ENCODE measurements at places on chromosomes 5 and 9. TPM values are rescaled to one million over a fixed set of nuclear protein-coding genes. Genes with fewer than 3 reads are reported as not detected.

Gene GGTA1
- not detected for total RNA-seq

Gene MEF2C
- total RNA-seq: 3.3 TPM

- no peak for DNase-seq
Observed at GRCh38 chr9:88494983-88495721, 39.8 kb upstream of the NXNL2 start.

Gene LECT2
- not detected for total RNA-seq

DNA sequence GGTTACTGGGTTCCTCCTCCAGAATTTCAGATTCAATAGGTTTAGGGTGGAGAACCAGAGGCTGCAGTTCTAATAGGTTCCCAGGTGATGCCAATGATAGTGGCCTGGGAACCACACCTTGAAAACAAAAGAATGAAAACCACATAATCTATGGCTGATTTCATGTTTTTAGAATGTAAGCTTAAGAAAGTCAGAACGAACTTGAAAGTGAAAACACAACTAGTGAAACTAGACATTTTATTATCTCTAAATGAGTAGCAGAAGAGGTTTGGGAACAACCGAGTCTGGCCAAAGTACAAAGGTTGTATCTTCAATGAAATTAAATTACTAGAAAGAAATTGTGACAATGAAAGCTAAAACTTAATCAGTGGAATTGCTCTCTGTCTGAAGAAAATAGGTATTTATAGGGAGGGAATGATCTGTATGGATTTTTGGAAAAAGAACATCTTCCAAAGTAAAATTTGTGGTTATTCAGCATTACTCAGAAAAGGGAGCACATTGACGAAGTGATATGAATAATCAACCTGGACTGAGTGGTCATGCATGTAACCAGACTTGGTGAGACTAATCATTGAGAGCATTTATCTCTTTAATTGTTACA lies 24.9 kb upstream of the CEP120 start:
- no peak for DNase-seq

- DNase-seq: no peak
Observed at GRCh38 chr9:86667307-86667706, 280.0 kb downstream of the GAS1 start.

DNA sequence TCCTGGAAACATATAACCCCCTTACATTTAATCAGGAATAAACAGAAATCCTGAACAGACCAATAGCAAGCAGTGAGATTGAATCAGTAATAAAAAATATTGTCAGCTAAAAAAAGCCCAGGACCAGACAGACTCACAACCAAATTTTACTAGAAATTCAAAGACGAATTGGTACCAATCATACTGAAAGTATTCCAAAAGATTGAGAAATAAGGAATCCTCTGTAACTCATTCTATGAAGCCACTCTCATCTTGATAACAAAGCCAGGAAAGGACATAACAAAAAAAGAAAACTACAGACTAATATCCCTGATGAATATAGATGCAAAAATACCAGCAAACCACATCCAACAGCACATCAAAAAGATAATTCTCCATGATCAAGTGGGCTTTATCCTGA lies 714.0 kb downstream of the SEMA5A start:
- DNase-seq: no peak

GRCh38 chr5:76818844-76819831 lies at the start of gene F2RL1:
TSS of gene F2RL1 (plus strand) at chr5:76819030. CDS start at chr5:76819183, 153 bp downstream.
- DNase-seq: no peak

- DNase-seq: no peak
Observed at GRCh38 chr9:87569518-87569917, 71.9 kb downstream of the DAPK1 start.

Measured in natural killer cell treated with Interleukin-12 subunit alpha and Interleukin-12 subunit beta and Interleukin-15 and Interleukin-18, amount 100 ng/mL, for 72 hours (primary cell).